ENCODE measurements at places on chromosomes 3 and 15.

DNA sequence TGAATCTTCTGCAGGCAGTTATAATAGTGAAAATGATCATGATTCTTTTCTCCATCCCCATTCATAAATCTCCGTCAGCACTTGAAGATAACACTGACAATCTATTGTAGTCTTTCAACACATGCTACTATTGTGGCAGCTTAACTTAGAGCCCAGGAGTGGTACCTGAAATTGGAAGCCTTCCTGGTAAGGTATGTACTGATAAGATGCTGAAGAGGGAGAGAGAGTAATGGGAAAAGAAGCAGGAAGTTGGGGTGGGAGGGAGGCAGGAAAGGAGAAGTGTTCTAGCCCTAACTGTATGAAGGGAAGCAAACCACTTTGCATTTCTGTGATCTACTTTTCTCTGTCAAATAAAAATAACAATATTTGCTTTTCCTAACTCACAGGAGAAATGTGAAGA is 197.4 kb upstream of the RORA start:
- DNase-seq, result no peak

DNA sequence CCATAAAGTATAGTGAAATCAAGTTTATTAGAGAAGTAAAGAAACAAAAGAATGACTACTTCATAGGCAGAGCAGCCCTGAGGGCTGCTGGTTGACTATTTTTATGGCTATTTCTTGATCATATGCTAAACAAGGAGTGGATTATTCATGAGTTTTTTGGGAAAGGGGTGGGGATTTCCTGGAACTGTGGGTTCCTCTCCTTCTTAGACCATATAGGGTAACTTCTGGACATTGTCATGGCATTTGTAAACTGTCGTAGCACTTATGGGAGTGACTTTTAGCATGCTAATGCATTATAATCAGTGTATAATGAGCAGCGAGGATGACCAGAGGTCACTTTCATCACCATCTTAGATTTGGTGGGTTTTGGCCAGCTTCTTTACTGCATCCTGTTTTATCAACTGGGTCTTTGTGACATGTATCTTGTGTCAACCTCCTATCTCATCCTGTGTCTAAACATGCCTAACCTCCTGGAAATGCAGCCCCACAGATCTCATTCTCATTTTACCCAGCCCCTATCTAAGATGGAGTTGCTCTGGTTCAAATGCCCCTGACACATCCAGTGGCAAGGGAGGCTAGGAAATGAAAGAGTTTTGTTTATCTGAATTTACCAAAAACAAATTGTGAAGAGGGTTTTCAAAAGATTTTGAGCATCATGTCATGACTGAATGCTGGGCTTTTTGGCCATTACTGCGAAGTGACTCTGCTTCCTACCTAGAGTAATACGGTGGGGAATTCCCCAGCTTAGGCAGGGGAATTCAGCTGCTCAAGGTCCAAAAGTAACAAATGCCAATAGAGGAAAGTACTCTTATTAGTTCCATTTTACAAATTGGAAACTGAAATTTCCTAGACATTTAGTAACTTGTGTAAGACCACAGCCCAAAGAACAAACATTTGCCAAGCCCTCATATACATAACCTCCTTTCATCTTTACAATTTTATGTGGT is 6.2 kb upstream of the SPSB4 start:
- no peak for DNase-seq

DNA sequence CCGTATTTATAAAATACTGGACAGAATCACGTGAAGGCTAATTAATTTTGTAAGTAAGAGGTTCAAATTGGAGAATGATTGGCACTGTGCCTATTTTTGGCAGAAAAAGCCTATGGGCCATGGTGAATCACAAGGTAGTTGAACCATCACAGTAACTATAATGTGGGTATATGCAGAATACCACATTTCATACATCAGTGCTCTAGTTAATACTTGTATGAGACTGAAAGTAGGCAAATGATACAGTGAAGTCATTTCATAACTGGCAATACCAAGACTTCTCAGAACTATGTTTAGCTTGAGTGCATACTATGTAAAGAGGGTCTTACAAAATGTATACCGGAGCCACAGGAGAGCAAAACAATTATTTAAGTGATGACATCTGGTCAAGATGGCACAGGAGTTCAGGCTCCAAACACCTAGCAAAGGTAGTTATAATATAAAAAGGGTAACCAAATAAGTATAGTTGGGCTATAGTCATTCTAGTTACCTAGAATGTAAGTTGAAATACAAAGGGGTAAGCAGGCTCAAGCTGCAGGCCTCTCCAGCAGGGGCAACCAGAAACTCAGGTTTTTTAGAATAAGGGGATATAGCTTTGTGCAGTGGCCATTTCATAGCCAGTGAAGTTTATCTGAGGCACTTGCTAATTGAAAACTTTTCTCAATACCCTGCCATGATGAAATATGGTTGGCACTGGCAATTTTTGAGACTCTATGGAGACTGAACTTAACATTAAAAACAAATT is 19.1 kb downstream of the GPR160 start:
- no peak for DNase-seq

- DNase-seq, result no peak
Measured at GRCh38 chr3:142965581-142965980, 2.1 kb upstream of the PAQR9 start.

DNA sequence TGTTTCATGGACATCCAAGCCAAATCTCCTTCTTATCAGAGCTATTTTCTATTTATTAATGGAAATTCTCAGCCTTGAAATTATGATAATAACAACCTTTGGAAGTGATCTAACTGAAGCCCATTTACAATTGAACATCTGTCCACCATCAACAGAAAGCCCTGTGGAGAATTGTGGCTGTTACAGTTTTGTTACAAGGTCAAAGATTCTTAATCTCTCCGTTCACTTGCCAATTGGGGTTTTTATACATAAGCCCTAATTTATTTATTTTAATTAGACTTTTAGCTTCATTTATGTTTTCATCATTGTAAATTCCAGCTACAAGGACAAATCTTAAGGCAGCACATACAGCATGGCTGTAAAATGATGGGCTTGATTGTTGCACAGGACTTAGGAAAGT is 3.3 kb downstream of the CERS3 start:
- DNase-seq, result no peak

DNA sequence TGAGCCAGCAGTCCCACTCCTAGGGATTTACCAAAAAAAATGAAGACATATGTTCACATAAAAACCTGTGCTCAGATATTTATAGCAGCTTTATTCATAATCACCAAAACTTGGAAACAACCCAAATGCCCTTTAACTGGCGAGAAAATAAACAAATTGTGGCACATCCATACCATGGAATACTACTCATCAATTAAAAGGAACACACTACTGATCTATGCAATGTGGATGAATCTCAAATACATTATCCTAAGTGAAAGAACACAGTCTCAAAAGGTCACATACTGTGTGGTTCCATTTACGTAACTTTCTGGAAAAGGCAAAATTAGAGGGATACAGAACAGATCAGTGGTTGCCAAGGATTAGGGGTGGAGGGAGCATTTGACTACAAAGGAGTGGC is 394.5 kb downstream of the SHQ1 start:
- DNase-seq, result no peak

- peak; percentile 29 for DNase-seq
Measured at GRCh38 chr3:66195347-66195783, 25.4 kb upstream of the SLC25A26 start.

DNA sequence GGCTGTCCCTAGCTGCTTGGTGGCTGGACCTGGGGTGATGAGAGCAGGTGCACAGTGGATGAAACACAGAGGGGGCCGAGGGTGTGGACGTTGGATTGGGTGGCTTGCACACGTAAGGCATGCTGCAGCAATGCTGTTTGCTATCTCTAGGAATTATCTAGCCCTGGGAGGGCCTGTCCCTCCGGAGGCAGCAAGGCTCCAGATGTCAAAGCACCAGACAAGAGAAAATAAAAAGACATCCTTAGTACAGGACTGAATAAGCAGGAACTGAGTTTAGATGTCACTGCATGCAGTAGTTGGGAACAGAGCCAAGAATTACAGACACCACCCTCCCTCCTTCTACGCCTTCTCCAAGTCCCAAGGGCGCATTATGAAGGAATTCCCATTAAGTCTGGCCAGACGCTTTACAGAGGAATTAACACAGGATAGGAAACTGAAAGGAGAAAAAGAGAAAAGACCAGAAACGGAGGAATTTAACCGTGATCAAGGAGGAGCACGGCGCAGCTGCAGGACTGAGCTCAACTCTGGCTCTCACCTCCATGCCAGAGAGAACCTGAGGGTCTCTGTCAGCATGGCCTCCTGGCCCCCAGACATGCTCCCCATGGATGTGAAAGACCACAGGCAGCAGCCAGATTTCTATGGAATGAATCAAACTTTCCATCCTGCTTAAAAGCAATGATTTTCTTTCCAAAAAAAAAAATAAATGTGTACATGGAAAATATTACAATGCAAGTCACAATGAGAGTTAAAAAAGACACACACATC is 13.8 kb downstream of the ATP10A start:
- no peak for DNase-seq

- DNase-seq, result no peak
Measured at GRCh38 chr15:99268431-99268830, 17.1 kb downstream of the LRRC28 start.

DNA sequence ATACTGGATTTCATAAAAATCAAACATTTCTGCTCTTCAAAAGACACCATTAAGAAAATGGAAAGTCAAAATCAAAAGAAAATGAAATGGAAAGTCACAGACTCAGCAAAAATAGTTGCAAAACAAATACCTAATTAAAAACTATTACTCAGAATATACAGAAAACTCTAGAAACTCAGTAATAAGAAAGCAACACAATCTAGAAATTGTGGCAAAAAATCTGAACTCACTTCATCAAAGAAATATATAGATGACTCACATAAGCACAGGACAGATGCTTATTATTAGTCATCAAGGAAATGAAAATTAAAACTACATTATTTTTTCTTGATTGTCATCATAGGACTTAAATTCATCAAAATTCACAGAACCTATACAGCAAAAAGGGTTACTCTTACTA is 430.0 kb downstream of the SHQ1 start:
- no peak for DNase-seq

- DNase-seq, result no peak
Measured at GRCh38 chr15:68612979-68613740, 34.4 kb downstream of the CORO2B start.

DNA sequence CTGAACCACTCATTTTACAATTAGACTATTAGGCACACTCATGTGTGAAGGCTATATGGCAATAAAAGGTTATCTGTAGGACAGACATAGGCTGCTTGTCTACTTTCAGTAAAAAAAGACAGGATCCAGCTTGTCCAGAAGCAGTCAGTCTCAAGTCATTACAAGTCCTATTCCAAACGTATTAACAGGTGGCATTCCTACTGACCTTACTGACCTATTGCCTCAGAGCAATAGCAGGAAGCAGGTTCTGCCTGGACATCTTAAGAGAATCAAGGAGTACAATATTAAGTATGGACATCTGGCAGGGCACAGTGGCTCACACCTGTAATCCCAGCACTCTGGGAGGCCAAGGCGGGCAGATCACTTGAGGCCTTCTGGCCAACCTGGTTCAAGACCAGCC is 7.0 kb downstream of the CMTM6 start:
- no peak for DNase-seq

DNA sequence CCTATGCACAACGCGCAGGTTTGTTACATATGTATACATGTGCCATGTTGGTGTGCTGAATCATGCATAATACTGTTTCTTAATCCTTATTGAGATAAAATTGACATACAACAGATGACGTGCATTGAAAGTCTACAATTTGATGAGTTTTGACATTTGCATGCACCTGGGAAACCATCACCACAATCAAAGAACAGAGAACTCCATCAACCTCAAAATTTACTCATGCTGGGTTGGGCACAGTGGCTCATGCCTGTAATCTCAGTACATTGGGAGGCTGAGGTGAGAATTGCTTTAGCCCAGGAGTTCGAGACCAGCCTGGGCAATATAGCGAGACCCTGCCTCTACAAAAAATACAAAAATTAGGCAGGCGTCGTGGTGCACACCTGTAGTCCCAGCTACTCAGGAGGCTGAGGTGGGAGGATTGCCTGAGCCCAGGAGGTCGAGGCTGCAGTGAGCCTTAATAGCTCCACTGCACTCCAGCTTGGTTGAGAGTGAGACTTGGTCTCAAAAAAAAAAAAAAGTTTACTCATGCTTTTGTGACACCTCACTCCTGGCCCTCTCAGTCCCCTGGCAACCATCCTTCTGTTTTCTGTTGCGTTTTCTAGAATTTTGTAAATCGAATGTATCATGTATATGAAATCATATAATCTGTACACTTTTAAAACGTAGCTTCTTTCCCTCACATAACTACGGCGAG is 56.6 kb downstream of the BHLHE40 start:
- DNase-seq, result no peak

- DNase-seq, result no peak
Measured at GRCh38 chr3:86814918-86815655, 175.9 kb downstream of the VGLL3 start.

DNA sequence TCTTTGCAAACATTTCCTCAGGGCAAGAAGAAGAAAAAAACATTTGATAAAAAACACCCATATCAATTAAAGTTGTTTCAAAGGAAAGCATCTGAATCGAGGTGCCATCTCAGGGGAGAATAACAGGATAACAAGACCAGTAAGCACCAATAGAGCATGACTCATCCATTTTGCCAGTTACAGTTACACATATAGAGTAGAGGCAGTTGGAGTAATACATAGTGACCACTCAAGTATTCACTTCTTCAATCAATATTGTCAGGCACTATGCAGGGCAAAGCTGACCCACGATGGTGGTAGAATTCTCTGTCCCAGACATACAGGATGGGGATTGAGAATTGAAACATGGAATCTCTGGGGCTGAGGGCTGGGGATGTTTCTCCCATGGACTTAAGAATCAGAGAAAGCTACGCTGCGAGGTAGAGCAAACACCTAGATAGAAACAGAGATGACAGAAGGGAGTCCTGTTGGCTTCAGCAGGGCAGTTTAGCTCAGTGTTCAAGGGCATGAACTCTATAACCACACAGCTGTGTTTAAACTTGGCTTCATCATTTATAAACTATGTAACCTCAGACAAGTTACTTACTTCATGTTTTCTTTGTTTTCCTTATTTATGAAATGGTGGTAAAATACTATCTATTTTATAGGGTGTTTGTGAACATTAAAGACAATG is 186.4 kb upstream of the NANOGP8 start:
- no peak for DNase-seq

DNA sequence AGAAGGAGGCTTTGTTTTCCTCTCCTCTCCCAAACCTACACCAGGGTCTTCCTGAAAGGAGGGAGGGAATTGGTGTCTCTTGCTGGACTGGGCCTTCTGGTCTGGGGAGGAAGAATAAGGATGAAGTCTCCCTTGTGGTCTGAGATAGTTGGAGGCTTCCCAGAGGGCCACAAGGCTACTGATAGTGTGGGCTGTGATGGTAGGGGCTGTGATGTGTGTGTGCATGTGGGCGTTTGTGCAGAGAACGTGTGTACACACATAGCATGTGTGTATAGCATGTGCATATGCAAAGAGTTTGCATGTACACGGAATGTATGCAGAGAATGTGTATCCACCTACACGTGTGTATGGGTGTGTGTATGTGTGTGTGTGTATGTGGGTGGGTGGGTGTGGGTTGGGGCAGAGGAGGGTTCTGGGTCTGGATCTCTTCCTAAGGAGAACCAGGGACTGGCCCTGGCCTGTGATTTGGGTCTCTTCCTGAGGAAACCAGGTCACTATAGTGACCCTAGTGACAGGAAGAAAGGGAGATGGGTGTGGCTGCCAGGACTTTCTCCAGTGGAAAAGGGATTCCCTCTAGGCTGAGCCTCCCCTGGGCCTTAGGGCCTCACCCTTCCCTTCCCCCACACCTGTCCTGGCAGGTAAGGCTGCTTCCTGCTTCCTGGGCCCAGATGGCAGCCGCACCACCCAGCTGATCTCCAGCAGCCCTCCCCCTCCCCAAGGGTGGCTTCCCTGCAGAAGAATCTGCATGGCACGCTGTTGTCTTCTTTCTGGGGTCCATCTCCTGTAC is 1.7 kb downstream of the FLNB start:
- DNase-seq, result no peak

GRCh38 chr3:15557511-15557946 is 36.0 kb upstream of the COLQ start:
- no peak for DNase-seq
